Spleen (tissue), 13 donors: ENCODE measurements at places on chromosomes 4 and X. TPM values are rescaled to one million over a fixed set of nuclear protein-coding genes. Genes with fewer than 3 reads are reported as not detected.

FMR1NB gene
- polyA plus RNA-seq = 0.08 TPM

TSPAN7 gene
- 11.9 TPM for polyA plus RNA-seq

DNA sequence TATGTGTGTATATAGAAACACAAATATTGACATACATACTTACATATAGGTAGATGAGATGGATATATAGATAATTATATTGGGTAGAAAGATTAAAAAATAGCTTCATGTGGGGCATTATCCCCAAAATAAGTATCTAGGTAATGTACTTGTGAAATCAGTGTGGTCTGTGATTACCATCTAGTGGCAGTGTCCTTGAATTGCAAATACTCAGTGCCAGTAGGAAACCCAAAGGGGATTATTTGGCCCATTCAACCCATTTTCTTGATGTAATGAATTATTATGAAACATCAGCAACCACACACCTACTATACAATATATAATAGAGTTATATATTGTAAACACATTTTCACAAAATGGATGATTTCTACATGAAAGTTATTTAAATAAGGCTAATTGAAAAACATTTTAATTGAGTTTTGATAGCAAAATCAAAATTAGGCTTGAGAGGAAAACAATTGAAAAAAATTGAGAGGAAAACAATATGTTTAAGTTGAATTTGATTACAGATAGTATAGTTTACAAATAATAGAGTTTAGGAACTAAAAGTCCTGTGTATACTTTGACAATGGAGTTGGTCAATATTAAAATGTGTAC is 389.4 kb downstream of the GALNTL6 start:
- DNase-seq = no peak

DNA sequence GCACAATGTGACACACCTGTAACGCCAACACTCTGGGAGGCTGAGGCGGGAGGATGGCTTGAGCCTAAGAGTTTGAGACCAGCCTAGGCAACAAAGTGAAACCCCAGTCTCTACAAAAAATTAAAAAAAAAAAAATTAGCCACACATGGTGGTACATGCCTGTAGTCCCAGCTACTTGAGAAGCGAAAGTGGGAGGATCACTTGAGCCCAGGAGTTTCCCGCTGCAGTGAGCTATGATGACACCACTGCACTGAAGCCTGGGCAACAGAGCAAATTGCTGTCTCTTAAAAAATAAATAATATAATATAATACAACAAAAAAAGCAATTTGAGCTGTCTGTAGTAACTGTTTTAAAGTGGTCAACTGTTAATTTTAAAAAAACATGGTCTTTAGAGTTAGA is 13.2 kb downstream of the SPOCK3 start:
- DNase-seq = no peak
